SK-N-MC (cell line): ENCODE measurements at places on chromosomes 11 and 22.

DNA sequence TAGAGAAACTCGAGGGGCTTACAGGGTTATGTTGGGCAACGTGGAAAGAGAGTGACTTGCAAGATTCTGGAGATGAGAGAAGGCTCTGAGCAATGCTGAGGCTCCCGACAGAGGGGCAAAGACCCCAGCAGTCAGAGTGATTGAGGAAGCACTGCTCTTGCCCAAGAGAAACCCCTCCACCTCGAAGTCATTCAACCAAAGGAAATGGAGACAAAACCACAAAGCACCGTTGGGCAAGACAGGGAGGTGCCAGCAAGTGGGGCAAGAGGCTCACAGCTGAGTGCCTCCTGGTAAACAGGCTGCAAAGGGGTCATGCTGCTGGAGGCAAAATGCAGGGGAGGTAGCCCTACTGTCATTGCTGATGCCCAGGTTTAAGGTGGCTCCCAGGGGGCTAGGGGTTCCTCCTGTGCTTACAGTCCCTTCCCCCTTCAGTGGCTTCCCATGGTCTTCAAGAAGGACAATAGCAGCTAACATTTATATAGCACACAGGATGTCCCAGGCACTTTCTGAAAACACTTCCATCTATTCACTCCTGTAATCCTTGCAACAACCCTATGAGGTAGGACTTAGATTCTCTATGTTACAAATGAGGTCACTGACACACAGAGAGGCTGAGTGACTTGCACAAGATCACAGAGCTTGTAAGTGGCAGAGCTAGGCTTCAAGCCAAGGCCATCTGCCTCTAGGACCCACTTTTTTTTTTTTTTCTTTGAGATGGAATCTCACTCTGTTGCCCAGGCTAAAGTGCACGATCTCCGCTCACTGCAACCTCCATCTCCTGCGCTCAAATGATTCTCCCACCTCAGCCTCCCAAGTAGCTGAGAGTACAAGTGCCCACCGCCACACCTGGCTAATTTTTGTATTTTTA is 18.1 kb upstream of the MYH9 start:
- no peak for DNase-seq

- DNase-seq: no peak
Measured at GRCh38 chr11:117415358-117415896, 87.8 kb downstream of the CEP164 start.

DNA sequence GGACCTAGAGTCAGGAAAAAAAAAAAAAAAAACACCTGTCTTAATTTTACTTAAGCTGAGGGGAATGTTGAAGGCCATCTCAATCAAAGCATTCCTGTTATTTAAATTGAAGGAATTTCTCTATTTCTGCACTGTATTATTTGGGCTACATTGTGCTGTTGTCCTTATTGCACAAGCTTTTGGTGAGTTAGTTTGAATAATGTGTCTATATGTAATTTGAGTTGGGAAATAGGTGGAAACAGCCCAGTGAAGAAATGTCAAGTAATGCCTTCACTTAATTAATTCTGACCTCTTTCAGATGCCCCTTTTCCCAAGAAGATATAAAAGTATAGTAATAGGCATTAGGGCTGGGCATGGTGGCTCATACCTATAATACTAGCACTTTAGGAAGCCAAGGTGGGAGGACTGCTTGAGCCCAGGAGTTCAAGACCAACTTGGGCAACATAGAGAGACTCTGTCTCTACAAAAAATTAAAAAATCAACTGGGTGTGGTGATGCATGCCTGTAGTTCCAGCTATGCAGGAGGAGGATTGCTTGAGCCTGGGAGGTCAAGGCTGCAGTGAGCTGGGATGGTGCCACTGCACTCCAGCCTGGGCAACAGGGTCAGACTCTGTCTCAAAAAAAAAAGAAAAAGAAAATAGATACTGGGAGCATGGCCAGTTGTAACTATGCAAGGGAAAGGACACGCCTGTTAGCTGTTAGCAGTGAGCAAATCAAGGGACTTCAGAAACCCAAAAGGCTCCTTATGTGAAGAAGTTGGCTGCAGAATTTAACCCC is 34.9 kb downstream of the OR10A6 start:
- no peak for DNase-seq

DNA sequence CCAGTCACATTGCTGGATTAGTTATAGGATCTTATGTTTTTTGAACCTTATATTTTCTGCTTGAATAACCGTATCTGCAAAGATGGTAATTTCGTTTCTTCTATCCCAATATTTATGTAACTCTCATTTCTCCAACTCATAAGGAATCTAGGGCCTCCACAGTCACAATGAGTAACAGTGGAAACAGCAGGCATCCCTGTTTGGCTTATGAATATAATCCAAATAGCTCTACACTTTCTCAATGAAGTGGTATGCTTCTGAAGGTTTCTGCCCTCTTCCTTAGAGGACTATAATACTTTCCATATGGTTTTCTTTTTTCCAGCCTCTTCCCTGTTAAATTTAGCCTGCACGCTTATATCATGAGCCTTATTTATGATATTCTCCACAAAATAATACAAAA is 16.5 kb downstream of the ATP6V1E1 start:
- no peak for DNase-seq

DNA sequence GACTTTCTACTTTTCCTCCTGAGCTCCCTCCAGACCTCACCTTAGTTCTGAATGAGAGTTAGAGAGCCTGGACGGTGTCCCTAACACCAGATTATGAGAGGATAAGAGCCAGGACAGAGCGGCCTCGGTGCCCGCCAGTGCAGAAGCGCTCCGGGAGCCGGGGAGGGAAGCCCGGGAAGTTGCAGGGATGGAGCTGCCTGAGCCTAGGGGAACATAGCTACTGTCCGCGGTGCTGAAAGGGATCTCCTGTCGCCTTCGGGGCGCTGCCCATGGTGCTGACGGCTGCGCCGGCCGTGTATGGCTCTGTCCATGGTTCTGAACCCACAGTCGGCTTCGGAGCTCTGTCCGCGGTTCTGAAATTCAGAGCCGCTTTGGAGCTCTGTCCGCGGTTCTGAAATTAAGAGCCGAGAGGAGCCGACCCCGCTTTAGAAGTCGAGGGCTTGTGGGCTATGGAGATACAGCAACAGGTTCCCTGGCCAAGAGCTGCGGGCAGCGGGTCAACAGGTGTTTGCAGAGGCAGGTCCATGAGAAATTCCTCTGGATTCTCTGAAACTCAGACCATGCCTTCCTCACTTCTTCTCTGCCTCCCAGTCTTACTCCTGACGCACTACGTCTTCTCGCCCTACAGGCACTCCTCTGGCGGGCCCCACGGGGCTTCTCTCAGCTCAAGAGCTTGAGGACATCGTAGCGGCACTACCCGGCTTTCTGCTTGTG is 814 bp downstream of the NPAS4 start:
- DNase-seq: peak; percentile 72

GRCh38 chr22:36337365-36338130 is 50.2 kb downstream of the MYH9 start:
- DNase-seq: no peak

GRCh38 chr22:27144321-27144720 is 486.9 kb downstream of the MIAT start:
- DNase-seq: no peak
